ENCODE measurements at places on chromosomes 4 and X.

GRCh38 chrX:150574559-150575418, 6.4 kb downstream of the MTM1 start:
- no peak for DNase-seq

DNA sequence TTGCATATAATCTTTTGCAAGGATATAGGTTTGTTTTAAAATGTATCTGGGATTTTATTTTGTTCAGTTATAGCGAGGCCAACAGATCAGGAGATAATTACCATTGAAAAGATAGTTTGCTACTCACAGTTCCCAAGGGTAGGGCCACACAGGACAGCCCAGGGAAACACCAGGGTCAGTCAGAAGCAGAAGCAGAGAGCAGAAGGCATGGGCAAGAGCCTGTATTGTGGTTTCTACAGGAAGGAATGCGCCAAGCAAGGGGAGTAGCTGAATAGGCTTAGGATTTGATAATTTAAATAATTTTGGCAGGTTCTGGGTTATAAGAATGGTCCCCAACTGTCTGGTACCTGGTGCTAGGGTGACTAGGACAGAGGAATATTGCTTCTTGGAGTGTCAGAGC, 61.6 kb downstream of the SYNPO2 start:
- DNase-seq: no peak

DNA sequence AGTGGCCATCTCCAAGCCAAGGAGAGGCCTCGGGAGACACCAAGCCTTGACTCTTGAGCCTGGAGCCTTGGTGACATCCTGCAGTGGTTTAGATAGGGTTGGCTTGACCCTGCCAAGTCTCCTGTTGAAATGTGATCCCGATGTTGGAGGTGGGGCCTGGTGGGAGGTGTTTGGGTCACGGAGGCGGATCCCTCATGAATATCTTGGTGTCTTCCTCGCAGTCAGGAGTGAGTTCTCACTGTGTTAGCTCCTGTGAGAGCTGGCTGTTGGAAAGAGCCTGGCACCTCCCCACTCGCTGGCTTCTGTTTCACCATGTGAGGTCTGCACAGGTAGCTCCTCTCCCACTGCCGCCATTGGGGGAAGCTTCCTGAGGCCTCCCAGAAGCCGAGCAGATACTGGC, 38.8 kb downstream of the ADRA2C start:
- no peak for DNase-seq

DNA sequence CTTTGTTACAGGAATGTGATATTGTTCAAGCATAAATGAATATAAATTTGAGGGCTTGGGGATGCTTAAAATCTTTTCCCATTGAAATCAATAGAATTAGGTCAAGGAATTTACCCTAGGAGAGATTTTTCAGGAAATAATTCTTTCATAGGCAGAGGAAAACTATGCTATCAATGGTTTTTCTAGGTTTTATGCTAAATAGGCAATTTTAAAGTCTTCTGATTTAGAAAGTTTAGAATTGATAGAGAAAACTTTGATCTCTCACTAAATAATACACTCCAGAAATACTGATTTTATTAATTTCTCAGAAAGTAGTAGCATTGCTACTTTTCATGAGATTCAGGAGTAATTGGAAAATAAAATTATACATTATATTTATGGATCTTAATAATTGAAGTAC, 36.5 kb upstream of the GNRHR start:
- DNase-seq: no peak

- DNase-seq: no peak
Observed at GRCh38 chr4:77877771-77878565, 15.3 kb downstream of the MRPL1 start.

DNA sequence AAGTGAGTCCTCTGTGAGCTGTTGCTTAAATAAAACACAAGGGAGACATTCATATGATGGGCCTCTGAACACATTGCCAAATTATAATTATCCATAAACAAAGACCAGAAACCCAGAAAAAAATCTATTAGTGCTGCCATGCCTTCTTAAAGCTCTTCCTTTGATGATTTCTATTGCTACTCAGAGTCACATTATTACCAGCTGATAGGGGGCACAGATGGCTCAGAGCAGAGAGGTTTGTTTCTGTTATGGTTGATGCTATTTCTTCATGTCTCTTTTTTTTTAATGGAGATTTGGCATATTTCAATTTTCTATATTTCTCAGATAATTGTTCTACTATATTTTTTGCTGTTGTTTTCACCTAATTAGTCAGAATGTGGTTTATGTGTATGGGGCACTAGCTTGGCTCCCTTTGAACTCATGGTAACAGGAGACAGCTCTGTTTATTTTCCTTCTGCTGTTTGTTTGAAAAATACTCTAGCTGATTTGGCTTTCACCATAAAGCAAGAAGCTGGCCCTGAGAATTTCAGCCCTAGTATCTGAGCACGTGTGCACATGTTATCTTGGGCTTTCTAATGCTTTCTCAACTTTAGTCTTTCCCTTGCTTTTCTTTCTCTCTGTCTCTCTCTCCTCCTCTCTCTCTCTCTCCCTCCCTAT, 568.8 kb downstream of the PPARGC1A start:
- no peak for DNase-seq

- DNase-seq: no peak
Observed at GRCh38 chr4:52425751-52426326, 233.3 kb downstream of the USP46 start.

GRCh38 chr4:78528327-78528726, 23.2 kb upstream of the ANXA3 start:
- no peak for DNase-seq

DNA sequence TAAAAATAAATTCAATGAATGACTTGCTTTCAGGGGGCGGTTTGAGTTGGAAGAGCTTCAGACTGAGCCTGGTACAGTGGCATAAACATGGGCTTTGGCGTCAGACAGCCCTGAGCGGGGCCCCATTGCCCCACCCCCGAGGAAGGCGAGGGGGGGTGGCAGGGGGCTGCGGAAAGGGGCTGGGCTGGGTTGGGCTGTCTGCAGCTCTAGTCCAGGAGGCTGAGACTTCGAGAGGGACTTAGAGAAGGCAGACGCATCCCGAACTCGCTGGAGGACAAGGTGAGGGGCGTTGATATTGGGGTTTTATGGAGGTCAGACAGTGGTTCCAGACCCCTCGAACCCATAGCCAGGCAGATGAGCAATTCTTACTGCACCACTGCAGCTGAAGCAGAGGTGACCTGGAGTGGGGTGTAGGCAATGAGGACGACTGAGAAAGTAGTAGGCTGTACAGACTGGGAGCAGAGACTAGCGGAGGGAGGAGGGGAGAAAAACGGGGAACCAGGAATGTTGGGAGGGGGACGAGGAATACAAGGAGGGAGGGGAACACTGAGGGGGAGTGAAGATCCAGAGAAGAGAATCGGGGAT, at the start of gene MAGED2:
Gene MAGED2, plus strand, starts transcription at position 222 of the 585 bp plus-strand sequence. CDS start 1,587 bp downstream, outside the sequence.
- DNase-seq: no peak

- DNase-seq: no peak
Observed at GRCh38 chr4:67796810-67797209, 42.6 kb upstream of the GNRHR start.

DNA sequence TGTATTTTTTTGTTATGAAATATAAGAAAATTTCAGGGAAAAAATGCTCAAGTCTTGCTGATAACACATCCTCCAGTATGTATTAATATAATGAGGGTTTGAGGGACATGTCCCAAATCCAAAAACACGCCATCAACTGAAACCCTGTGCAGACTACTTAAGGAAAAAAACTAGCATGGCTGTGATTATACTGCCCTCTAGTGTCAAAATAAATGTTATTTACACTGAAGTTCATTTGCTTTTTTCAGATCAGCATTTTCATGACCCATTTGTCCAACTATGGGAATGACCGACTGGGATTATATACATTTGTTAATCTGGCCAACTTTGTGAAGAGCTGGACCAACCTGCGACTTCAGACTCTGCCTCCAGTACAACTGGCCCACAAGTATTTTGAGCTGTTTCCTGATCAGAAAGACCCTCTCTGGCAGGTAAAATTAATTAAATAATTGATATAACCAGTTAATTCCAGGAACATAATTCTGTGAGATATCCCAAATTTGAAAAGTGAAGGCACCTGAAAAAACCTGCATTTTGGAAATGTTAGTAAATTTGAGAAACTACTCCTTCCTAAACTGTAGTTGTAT, 128.5 kb downstream of the PRSS12 start:
- no peak for DNase-seq

DNA sequence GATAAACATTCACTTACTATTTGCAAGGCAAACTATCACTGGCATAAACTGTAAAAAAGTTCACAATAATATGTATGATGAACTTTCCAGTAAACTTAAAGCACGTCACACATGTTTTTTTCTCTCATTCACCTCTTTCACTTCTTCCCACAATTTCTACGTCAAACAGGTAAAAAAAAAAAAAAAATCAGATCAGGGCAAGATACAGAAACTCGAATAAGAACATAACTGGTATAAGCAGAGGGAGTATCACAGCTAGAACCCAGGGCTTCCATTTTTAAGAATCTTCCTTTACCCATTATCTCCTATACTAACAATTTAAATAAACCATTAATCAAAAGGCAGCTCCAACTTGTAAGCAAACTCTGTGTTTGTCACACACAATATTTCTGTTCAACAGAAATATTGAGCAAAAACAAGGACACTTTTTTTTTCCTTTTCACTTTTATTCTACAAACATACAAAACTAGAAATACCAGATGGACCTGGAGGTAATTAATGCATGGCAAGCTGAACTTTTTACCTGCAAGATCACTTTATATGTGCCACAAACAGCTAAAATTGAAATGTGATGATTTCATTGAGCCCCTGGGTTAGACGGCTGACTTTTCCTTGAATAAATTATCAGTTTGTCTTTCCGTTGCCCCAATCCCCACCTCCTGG, 47.5 kb upstream of the NSUN7 start:
- no peak for DNase-seq

- DNase-seq: no peak
Observed at GRCh38 chr4:67568820-67569219, 10.3 kb downstream of the STAP1 start.

GRCh38 chrX:126124721-126125120, 41.4 kb downstream of the DCAF12L2 start:
- DNase-seq: no peak

All from stimulated activated CD4-positive, alpha-beta T cell treated with anti-CD3 and anti-CD28 coated beads, Interleukin-4, amount 100 ng/mL, for 4 hours (primary cell).